ENCODE measurements at places on chromosomes 5 and 9.

DNA sequence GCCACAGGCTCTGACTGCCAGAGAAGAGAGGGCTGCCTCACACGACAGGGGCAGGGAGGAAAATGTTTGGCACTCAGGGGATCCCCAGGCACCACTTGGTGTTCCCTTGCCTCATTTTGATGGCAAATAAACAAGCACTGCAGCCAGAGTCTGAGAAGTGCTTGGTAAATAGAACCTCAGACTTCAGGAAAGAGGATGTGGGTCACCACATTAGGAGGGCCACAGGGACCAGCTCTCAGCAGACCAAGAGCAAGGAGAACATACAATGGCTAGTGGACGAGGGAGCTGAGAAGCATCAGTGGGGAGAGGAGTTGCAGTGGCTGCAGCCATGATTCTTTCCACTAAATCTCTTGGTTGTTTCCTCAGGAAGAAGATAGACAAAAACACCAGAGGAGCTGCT lies 413.9 kb downstream of the GADD45G start:
- no peak for DNase-seq

- peak; percentile 13 for DNase-seq
Observed at GRCh38 chr5:78974011-78974410, 11.1 kb downstream of the ARSB start.

DNA sequence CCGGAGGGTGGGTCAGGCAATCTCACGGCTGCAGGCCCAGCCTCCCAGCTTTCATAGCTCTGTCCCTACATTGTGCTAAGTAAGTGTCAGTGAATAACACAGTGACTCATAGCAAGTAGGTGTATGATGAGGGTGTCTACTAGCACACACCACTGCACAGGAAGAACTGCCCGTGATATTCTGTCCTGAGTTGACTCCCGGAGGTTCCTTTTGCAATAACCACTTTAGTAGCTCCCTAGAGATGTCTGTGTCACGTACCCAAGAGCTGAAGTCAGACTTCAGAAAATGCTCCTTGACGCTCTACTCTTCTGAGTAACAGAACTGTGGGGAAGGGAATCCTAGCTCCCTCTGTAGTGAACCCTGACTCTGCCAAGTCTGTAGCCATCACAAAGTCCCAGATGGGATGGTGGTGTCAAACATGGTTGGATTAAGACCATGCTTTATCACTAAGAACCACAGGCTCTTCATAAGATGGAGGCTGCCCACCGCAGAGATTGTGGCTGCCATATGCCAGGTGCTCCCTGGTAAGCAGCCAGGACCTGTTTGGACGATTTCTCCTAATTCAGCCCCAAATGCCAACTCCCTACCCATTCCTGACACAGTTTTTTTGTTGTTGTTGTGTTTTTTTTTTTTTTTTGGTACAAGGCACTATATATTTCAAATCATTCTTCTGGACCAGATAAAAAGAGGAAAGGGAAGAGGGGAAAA lies 352.6 kb upstream of the PANK3 start:
- no peak for DNase-seq

DNA sequence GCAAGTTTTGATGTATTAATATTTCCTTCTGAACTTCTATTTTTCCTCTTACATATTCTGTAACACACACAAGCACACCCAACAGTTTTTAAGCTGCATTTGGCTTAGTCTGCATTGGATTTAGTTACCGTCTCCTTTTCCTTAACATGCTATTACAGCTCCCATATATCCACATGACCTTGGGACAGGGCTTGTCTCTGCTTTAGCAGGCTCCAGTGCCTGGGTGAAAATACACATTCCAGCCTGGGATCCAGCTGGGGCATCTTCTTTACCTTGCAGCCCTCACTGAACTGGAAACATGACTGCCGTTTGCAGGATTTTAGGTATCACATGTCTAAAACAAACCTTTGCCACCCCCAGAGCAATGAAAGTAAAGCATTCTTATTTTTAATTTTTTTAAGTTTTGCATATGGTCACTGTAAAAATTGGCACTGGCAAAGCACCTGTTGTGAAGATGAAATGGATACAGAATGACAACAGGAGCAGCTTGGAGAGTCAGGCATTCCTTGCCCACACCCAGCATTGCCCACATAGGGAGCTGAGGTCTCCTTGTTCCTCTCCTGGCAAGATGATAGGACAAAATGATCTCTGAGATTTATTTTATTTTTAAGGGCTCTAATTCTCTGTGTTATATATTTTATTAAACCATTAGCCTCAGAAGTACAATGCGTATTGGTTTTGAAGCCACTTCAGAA lies 4.0 kb downstream of the GADD45G start:
- no peak for DNase-seq

GRCh38 chr9:93244510-93245436 lies 60.8 kb downstream of the WNK2 start:
- no peak for DNase-seq

GRCh38 chr5:52181403-52181802 lies 606.3 kb upstream of the ITGA1 start:
- DNase-seq = no peak

- no peak for DNase-seq
Observed at GRCh38 chr5:131488463-131488862, 146.6 kb downstream of the RAPGEF6 start.

DNA sequence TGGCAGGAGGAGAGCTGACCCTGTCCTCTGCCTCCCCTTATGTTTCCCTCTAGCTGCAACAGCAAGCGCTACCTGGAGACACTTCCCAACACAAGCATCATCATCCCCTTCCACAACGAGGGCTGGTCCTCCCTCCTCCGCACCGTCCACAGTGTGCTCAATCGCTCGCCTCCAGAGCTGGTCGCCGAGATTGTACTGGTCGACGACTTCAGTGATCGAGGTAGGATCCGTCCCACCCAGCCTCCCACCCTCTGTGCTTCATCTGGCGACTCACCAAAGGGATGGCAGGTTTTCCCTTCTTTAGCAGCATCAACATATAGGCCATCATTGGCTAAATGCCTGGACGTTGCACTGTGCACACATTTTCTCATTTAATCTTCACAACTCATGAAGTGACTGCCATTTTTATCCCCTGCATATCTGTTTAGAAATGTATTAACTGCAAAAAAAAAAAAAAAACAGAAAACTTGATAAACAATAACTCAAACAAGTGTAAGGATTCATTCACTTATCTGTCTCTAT lies 116.2 kb upstream of the SAP30L start:
- DNase-seq = no peak

GRCh38 chr5:87899208-87899661 lies 369.4 kb downstream of the TMEM161B start:
- peak; percentile 2 for DNase-seq

- DNase-seq = no peak
Observed at GRCh38 chr5:124876566-124876965, 130.1 kb upstream of the ZNF608 start.

DNA sequence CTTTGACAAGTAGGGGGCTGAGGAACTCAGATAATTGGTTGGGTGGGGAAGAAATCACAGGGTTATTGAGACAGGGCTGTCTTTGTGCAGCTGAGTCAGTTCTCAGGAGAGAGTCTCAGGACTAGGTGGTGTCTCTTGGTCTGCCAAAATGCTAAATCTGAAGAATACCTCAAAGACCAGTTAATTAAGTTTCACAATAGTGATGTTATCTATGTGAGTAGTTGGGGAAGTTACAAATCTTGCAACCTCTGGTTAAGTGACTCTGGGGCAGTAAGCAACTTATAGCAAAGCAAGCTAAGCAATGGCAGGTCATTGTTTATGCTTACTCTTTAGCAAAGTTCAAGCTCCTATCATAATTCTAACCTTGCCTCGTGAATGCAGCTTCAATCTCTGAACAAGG lies 53.6 kb downstream of the GIN1 start:
- no peak for DNase-seq

- DNase-seq = no peak
Observed at GRCh38 chr9:91549177-91549576, 125.5 kb upstream of the NFIL3 start.

DNA sequence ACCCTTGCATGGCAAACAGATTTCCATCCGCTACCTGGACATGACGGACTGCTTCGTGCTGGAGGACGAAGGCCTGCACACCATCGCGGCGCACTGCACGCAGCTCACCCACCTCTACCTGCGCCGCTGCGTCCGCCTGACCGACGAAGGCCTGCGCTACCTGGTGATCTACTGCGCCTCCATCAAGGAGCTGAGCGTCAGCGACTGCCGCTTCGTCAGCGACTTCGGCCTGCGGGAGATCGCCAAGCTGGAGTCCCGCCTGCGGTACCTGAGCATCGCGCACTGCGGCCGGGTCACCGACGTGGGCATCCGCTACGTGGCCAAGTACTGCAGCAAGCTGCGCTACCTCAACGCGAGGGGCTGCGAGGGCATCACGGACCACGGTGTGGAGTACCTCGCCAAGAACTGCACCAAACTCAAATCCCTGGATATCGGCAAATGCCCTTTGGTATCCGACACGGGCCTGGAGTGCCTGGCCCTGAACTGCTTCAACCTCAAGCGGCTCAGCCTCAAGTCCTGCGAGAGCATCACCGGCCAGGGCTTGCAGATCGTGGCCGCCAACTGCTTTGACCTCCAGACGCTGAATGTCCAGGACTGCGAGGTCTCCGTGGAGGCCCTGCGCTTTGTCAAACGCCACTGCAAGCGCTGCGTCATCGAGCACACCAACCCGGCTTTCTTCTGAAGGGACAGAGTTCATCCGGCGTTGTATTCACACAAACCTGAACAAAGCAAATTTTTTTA lies 242.9 kb downstream of the MARCHF11 start:
- no peak for DNase-seq

- DNase-seq = no peak
Observed at GRCh38 chr9:137477778-137478612, 18.9 kb upstream of the NSMF start.

DNA sequence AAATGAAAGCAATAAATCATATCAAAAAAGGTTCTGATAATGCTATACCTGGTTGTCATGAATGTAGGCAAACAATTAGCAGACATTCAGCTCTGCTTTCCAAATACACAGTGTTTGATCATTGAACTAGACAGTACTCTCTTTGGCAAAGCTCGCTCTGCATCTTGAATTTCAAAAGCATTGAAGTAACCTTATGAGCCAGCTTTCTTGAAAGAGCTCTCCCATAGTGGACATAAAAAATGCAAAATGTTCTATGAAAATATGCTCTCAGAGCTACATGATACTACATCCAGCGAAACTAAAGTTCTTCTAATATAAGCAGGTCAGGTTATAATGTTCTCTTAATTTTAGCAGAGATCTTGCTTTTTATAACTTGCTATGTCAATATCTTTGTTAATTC lies 533.4 kb downstream of the CSNK1G3 start:
- no peak for DNase-seq

GRCh38 chr5:163569284-163569683 lies 63.9 kb downstream of the MAT2B start:
- DNase-seq = peak; percentile 58

- no peak for DNase-seq
Observed at GRCh38 chr5:113061846-113062780, 85.5 kb downstream of the DCP2 start.

GRCh38 chr9:112119225-112120029 lies 55.7 kb downstream of the SUSD1 start:
- no peak for DNase-seq

DNA sequence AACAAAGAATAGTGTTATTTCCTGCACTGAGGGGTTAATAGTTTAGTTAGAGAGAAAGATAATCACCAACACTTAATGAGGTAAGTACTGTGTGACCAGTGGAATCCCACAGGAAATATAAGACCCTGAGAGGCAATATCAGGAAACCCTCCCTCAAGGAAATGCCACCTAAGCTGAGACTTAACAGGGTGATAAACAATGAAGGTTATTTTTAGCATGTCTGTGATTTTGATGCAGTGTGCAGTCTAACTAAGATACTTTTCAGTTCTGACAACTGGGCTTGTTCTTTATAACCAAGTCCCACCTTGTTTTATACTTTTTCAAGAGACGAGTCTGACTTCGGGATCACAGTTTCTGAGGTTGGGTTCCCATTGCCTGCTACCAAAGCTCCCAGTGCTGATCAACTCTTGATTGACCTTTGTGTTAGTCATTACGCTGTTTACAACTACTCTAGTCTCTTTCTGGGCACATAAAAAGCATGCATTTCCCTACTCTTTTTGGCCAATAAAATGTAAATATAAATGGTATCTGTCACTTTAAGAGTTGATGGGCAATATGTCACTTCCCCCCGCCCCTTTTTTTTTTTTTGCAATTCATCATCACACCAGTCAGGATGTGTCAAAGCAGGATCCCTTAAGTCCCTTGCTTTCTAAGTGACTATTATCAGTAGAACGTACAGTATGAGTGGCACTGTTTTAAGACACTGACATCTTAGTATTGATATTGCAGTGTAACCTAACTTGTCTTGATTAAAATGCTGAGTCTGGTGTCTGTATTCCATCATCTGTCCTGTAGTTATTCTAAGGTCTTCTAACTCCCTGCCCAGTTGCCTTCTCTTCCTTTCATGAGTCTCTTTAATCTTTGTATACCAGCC lies 31.4 kb downstream of the C6 start:
- DNase-seq = no peak

DNA sequence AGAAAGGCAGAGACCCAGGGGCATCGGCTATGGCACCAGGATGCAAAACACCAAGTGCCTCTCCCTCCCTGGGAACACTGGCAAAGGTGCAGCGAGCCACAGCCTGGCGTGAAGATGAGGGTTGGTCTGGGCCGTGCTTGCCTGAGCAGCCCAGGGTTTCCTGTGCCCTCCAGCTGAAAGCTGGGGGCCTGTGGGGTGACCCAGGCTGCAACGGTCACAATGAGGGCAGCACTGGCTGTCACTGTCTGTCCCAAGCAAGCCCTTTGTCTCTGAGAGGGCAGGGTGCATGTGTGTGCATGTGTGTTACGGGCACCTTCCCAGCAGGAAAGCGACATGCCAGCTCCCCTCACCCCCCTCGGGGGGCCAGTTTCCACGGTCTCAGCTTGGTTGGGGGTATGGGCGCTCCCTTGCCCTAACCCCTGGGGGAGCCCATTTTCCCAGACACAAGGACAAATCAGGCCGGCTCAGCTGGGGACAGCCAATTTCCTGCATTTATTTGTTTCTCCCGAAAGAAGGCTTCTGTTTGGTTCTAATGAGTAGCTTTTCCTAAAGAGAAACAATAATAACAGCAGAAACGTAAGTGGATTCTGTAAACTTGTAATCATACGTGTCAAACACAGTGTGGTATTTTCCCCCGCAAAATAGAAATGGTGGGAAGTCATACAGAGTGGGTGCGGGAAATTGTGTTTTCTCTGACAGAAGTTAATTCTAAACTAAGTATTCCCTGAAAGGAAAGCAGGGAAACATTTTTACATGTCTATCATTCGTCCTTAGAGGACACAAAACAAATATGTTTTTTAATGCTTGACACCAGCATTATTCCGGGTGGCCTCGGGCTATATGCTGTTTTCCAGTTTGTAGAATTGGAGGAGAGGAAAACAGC lies 21.3 kb downstream of the MRPL36 start:
- no peak for DNase-seq

GRCh38 chr5:4518903-4519672 lies 621.0 kb upstream of the ADAMTS16 start:
- DNase-seq = no peak
